Activated CD4-positive, alpha-beta T cell treated with anti-CD3 and anti-CD28 coated beads, Interleukin-2, amount 50 U/mL, for 48 hours (primary cell): ENCODE measurements at places on chromosomes 16 and 17.

DNA sequence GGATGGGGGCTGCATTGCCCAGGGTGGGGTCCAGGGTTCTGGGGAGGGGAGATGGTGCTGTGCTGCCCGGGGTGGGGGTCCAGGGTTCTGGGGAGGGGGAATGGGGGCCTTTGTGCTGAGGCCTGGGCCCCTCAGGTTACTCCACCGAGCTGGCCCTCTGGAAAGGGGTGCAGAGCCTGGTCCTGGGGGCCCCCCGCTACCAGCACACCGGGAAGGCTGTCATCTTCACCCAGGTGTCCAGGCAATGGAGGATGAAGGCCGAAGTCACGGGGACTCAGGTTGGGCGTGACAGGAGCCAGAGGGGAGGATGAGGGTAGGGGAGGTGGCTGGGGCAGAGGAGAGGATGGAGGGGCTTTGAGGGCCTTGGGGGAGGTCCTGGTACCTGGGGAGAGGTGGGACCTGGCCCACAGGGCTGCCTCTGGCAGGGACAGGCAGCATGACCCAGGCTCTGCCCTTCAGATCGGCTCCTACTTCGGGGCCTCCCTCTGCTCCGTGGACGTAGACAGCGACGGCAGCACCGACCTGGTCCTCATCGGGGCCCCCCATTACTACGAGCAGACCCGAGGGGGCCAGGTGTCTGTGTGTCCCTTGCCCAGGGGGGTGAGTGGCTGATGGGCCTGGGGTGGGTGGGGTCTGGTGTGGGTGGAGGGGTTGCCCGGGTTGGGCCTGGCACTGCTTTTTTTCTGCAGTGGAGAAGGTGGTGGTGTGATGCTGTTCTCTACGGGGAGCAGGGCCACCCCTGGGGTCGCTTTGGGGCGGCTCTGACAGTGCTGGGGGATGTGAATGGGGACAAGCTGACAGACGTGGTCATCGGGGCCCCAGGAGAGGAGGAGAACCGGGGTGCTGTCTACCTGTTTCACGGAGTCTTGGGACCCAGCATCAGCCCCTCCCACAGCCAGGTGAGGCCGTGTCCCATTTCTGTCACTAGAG is 7.8 kb downstream of the ITGAX start:
- no peak for DNase-seq

GRCh38 chr17:58382108-58382871 is 30.3 kb upstream of the SUPT4H1 start:
- DNase-seq: no peak

- DNase-seq: no peak
These were observed 50.1 kb upstream of the DDX52 start for GRCh38 chr17:37693328-37693727.

GRCh38 chr16:58709333-58709732 is 24.8 kb upstream of the SLC38A7 start:
- DNase-seq: no peak

- DNase-seq: no peak
These were observed at the start of gene DNAI2 for GRCh38 chr17:74274060-74274708. Gene DNAI2 (plus strand): TSS chr17:74274234. CDS start chr17:74281818, 7,584 bp downstream.

DNA sequence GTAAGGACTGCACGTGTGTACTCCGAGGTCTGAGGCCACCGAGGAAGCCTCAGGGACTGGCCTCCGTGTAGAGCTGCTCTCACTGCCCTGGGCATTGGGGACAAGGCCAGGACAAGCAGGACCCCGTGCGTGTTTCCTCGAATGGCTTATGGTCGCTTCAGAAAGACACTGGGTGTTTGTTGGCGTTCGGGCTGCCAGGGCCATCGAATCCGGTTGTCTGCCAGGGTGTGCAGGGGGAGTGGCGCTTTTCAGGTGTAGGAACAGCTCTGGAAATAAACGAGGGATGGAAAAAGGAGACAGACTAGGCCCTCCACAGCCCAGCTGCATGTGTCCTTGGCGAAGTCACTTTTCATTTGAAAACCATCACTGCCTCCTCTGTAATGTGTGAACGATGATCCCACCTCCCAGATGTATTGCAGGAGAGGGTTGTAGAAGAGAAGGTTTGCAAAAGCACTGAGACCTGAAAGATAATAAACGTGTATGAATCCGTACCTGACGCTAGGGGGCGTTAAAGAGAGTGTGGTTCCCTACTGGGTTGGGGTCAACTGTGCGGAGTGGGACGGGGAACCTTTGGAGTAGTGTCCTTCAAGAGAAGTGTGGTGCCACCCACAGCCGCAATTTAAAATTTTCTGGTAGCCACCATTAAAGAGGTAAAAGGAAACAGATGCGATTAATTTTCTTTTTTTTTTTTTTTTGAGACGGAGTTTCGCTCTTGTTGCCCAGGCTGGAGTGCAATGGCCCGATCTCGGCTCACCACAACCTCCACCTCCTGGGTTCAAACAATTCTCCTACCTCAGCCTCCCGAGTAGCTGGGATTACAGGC is 2.1 kb upstream of the ZSCAN10 start:
- no peak for DNase-seq

DNA sequence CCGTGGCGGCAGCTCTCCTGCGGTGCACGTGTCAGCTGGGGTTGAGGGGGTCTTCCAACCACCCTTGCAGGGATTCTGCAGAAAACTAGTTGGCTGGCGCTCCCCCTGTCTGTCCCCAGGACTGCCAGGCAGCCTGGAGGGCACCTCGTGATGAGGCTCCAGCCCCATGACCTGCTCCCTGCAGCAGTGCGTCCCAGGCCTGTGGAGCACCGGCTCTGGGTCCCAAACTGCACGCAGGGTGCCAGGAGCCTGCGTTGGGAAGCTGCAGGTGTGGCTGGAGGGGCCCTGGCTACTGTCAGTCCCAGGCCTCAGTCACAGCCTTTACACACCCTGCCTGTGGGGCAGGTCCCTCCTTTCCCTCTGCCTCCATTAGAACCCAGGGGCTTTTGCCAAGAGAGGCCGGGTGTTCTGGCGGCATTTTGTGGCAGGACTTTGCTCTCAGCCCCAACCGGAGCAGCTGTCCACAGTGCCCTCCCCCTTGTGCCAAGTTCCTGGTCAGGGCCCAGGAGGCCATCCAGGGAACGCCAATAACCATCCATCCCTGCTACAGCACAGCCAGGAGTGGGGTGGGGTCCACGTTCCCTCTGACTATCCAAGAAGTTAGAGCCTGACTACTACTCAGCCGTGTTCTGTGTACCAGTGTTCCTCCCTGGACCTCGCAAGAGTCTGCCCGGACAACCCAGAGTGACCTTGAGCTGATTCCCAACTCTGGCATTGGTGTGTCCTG is 9.2 kb downstream of the CHMP6 start:
- no peak for DNase-seq

- DNase-seq: no peak
These were observed 71.6 kb downstream of the MAP2K6 start for GRCh38 chr17:69485901-69486643.

- no peak for DNase-seq
These were observed 274.4 kb downstream of the CEP112 start for GRCh38 chr17:65917560-65917959.

GRCh38 chr16:22373662-22374310 is 633 bp downstream of the CDR2 start:
- DNase-seq: peak; percentile 54

GRCh38 chr17:79944821-79945391 is 90.8 kb downstream of the TBC1D16 start:
- DNase-seq: no peak

GRCh38 chr17:81959362-81960129 is 1.4 kb downstream of the NOTUM start:
- DNase-seq: peak; percentile 79

DNA sequence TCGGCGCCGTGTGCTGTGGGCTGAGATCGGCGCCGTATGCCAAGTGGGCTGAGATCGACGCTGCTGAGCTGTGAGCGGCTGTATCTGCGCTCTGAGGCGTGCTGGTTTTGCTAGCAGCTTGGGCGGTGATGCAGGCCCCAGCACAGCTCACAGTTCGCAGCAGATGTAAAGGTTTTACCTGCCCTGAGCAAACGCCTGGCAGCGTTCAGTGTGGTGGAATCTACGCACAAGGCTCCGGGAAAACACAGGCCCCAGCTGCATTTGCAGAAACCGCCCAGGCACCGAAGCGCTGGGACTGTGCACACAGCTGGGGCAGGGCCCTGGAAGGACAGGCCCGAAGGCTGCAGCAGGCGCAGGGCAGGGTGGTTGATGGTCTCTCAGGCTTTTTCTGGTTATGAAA is 8.0 kb upstream of the ZNF469 start:
- no peak for DNase-seq

DNA sequence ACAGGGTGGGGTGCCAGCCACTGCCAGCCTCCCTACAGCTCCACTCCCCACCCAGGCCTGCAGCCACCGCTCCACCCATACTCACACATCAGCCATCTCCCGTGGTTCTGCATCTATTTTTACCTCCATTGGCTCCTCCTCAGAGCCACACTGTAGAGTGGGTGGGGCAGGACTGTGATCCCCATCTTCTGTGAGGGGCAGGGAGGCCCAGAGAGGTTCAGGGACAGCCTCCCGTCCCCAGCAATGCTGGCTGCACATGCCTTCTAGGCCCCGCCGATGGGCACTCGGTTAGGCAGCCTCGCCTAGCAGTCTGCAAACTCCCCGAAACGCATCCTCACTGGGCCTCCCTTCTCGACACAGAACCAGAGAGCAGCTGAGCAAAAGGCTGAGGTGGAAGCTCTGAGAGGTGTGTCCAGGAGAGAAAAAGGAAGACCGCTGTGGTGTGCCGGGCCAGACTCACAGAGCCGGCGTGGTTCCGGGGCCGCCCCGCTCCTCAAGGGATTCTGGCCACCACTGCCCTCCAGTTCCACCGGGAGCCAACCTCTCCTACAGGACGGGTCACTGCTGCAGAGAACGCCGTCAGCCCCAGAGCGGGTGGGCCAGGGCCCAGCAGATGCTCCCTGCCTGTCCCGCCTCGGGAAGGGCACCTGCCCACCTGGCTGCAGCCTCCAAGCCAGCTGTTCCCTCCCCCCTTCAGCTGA is 71.9 kb downstream of the ABR start:
- peak; percentile 14 for DNase-seq

DNA sequence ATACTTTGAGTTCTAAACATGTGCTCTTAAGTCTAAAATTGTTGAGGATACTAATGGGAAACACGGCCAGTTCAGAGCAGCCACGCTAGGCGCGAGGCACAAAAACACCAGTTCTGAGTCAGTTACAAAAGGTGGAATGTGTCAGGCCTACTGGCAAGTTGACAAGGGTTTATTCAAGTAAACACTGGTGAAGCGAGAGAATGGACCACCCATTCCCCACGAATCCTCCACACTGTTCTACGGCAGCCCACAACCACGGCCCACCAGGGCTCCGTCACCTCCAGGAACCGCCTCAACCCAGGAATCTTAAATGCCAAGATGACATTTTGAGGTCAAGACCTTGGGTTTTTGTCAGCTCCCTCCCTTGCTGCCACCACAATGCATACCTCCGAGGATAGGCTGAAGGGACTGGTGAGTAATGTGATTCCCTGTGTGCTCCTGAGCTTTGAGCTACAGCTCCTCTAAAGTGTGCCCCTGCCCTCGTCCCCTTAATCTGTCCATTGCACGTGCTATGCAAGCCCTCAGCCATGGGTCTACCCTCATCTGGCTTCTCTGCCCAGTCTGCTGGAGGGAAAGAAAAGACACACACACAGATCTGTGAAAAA is 28.5 kb upstream of the TRAP1 start:
- no peak for DNase-seq

DNA sequence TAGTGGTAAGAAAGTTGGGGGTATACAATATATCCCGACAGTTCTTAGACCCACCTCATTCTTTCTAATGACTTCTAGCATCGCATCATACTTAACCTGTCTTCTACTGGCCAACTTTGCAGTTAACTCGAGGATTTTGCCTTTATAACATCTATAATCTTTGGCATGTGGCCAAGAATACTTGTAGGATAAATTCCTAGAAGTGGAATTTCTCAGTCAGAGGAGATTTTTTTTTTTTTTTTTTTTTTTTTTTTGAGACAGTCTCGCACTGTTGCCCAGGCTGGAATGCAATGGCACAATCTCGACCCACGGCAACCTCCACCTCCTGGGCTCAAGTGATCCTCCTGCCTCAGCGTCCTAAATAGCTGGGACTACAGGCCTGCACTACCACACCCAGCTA is 253.5 kb downstream of the MRTFB start:
- no peak for DNase-seq

DNA sequence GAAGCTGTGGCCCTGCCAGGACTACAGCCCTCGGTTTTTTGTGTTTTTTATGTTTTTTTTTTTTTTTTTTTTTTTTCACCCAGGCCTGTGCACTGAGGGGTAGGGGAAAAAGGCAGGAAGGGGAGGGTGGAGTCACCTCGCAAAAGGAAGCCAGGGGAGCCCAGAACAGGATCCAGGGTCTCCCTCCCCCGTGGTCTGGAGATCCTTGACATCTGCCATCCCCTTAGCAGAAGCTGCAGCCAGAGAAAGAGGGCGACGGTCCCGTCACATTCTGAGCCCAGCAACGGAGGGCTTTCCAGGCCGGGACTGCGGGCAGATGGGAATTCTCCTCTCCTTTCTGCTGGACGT is 29.1 kb upstream of the PHOSPHO1 start:
- no peak for DNase-seq

- DNase-seq: no peak
These were observed 7.3 kb upstream of the SSTR2 start for GRCh38 chr17:73157521-73157890.

GRCh38 chr17:63477480-63478440 is 899 bp downstream of the ACE start:
- peak; percentile 14 for DNase-seq

DNA sequence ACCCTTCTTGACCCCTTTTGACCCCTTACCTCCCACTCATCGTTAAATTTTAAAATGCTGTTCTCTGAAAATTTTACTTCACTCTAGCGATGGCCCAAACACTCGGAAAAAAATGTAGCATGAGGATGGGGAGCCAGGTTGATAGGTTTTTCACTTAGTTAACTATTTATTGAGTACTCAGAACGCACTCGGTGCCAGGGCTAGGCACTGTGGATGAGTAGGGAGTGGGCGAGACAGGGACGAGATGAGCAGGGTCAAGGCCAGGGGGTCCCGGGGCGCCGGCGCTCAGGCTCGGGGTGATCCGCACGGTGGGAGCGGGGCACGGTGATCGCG is 392 bp downstream of the ZSCAN32 start:
- DNase-seq: no peak
